ENCODE measurements at places on chromosomes 7 and 10. TPM values are rescaled to one million over a fixed set of nuclear protein-coding genes. Genes with fewer than 3 reads are reported as not detected.

The VSIR gene
- 71.5 TPM for total RNA-seq

DNA sequence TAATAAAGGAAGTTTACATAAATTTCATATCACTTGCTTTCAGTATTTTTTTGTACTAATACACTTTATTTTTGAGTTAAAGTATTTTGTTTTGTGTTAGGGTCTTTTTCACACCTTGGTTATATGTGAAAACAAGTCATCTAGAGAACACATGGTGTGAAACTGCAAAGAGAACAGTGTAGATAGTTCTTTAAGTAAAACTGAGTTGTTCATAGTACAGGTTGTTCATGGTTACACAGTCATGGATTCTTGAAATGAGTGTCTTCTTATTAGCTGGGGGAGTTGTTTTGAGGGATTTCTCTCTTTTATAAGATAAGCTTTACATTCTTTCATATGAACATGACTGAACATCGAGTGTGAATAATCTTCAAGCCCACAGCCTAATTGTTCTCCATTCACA, 244.2 kb downstream of the THSD7A start:
- no peak for DNase-seq

The C10orf53 gene
- total RNA-seq, result not detected

GRCh38 chr7:108211382-108212201, 81.4 kb upstream of the LAMB4 start:
- no peak for DNase-seq

- no peak for DNase-seq
Measured at GRCh38 chr7:11831736-11832495, at the start of gene THSD7A. TSS of gene THSD7A (minus strand) at chr7:11832198. CDS start at chr7:11831946, 252 bp downstream.

GRCh38 chr7:31340051-31340450, 475 bp downstream of the NEUROD6 start:
- DNase-seq, result no peak

- no peak for DNase-seq
Measured at GRCh38 chr10:27035163-27035562, 65.1 kb downstream of the ANKRD26 start.

- no peak for DNase-seq
Measured at GRCh38 chr7:137091396-137091795, 222.9 kb downstream of the CHRM2 start.

The ZNF12 gene
- total RNA-seq, result 12.4 TPM

DNA sequence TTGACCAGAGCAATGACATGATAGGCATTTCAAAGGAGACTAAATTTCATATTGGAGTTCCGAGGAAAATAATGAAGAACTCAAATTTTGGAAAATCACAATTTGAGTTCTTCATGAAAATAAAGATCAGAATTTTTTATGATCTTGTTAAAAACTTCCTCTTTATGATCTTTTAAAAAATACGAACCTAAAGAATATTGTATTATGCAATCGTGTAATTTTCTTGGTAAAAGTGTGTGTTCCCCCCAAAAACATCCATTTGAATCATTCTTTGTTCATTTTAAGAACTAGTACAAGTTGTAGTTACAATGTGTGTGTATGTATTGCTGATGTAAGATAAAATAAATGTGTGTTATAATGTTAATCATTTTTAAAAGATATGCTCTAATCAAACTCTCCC, 79.3 kb upstream of the PDK4 start:
- no peak for DNase-seq

DNA sequence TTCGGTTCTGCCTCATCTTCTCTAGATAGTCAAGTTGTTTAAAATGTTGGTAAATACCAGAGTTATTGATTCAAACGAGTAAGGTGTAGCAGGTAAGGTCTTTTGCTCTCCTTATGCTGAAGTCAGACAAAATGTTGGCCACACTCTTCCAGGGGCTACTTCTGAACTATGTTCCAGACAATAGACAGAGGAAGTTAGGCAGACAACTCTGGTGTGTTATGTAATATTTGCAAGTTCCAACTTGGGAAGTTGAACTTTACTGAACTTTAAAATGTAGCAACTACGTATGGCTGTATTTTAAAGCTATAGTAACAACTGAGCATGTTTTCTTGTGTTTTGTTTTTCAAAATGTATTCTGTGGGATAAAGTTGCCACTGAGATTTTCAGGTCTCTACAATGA, 125.7 kb upstream of the NEBL start:
- no peak for DNase-seq

DNA sequence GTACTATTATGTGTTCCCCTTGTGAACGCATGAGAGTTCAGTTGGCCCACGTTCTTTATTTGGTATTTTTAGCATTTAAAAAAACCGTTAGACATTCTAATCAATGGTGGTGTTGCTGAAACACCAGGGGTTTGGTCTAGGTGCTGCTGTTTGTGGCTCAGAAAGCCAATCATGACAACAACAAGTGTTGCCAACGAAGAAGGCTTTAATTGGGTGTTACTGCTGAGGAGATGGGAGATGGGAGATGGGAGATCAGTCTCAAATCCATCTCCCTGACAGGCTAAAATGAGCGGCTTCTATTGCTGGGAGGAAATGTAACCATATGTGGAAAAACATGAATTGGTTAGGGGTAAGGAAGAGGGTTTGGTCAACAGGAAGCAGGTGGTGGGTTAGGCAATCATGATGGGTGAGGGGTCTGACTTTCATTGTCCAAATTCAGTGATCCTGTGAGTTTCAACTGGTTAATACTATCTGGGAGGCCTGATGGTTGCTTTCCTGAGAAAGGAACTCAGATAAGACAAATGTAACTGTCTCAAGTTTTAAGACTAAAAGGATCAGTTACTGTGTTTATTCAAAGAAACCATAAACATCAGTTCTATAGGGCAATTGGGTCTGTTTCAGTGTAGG, 4.6 kb upstream of the ZNF425 start:
- DNase-seq, result no peak

DNA sequence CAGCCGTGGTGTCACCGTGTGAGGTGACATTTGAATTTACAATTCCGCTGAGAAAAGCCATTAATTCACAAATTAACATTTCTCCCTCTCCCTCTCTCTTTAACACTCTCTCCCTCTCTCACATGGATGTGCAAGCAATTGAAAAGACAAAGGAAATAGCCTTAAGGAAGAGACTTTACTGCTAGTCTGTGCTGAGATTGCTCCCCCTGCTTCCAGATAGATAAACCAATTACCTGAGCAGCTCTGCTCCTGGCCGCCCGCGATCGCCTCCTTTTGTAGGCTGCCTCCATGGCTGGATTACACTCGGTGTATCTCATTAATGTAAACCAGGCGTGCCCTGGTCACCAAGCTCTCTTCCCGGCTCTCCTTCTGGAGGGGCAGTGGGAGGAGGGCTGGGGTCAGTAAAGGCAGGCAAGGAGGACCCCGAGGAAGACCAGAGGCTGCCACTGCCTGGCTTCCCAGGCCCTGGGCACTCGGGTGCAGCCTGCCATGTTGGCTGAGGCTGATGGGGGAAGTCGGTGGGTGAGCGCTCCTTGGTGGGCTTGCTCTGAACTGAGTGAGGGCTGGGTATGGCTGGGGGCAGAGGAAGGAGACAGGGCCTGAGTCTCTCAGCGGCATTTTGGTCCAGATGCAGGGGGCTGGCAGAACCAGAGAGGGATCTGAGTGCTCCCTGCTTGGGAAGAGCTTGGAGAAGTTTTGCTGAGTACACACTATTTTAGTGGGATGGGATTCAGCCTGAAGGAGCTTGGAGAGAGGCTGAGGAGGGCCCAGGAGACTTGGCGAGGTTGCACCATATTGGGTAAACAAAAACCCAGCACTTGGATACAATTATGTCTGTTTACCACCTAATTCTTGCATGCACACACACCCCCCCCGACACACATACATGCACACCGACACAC, 42.9 kb downstream of the PAX2 start:
- DNase-seq, result no peak

The SUGCT gene
- 2.5 TPM for total RNA-seq

DNA sequence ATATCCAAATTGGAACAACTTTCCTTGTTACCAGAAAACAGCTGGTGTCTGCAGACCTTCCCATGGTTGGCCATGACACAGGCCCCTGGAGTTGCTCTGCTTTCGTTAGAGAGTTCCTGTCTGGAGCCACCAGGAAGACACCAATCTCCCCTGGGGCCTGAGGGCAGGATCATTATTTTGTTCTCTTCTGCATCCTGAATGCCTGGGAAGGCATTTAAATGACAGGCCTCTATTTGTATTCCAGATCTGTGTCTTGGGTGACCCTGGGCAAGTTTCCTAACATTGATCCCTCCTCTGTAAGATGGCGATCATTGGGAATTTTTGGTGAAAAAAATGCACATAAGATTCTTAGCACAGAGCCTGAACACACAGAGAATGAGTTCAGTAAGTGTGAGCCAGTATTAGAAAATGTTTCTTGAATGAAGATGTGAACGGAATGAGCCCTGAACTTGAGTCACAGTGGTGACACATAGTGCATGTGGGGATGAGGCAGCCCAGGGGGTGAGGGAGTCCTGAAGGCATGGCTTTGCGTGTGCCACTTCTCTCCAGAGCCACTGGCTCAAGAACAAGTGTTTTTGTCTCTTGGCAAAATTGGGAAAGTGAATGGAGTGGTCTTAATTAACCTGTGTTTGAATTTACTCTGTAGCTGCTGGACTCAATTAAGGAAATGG, 28.4 kb downstream of the BMPER start:
- no peak for DNase-seq

The RRP12 gene
- 89.3 TPM for total RNA-seq

GRCh38 chr7:15891151-15891881, 204.8 kb upstream of the MEOX2 start:
- DNase-seq, result no peak

- no peak for DNase-seq
Measured at GRCh38 chr7:150787321-150788281, 12.6 kb downstream of the TMEM176B start.

- DNase-seq, result no peak
Measured at GRCh38 chr7:34718867-34719266, 60.8 kb downstream of the NPSR1 start.

- no peak for DNase-seq
Measured at GRCh38 chr7:146223851-146224250, 107.2 kb downstream of the CNTNAP2 start.

- no peak for DNase-seq
Measured at GRCh38 chr10:11962176-11962575, 80.4 kb downstream of the UPF2 start.

The LIPK gene
- not detected for total RNA-seq

The SPDYE5 gene
- not detected for total RNA-seq

- no peak for DNase-seq
Measured at GRCh38 chr7:130356121-130356875, 11.7 kb downstream of the CPA5 start.

DNA sequence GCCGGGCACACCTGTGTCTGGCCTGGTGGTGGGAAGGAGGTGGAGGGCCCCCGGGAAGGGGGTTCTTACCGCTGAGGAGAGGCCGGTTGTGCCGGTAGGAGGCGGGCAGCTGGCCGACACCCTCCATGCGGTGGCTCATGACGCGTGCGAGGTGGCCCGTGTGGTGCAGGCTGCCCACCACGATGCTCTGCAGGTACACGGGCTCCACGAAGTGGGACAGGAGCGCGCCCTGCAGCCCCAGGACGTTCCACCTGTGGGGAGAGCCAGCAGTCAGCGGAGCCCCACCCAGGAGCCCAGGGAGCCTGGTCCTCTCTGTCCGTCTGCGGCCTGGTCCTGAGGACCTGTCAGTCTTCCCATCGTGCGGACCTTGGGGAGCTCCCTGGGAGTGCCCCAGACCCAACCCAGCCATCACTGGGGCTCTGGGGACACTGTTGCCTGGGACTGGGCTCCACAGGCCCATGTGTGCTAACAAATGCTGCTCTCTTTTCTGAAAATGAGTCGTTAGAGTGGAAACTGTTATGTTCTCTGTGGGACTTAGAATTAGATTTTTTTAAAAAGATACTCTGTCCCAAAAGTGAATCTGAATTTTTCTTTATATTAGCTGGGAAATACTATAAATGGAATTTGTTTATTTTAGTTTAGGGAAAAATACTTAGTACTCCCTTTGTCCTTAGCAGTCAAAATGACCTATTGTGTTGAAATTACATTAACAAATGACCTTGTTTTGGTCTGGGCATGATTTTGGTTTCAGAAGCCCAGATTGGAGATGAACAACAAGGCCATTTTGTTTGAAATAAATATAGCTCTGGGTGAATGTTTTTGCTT, 143.9 kb downstream of the WDR37 start:
- DNase-seq, result no peak

GRCh38 chr10:96165726-96166125, 35.6 kb downstream of the ZNF518A start:
- no peak for DNase-seq

The LLCFC1 gene
- not detected for total RNA-seq

The PRPS1L1 gene
- not detected for total RNA-seq

DNA sequence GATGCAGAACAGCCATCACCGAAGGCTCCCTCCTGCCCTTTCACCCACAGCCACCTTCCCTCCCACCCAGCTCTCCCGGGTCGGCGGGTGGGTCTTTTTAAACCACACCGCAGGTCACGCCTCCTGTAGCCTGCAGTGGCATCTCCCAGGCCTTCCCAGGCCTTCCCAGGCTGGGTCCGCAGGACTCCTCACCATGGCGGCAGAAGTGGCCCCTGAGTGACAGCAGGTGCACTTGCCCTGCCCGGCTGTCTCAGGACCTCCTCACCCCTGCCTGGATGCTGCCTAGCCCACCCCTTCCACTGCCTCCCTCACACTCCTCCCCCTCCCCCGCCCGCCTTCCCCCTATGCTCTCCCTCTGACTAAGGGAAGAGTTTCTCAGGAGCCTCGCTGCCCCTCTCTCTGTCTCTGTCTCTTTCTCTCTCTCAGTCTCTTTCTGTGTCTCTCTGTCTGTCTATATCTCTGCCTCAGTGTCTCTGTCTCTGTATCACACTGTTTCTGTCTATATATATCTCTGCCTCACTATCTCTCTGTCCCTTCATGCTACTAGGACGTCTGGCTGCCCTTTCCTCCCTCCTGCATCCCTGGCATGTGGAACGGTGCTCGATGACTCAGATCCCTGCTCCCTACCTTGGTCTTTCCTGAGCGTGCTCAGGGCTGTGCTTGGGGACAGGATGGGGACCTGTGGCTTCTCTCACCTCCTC, 57.5 kb downstream of the GLRX3 start:
- no peak for DNase-seq

The ABCA13 gene
- 0.13 TPM for total RNA-seq

The ACADSB gene
- 12.1 TPM for total RNA-seq

DNA sequence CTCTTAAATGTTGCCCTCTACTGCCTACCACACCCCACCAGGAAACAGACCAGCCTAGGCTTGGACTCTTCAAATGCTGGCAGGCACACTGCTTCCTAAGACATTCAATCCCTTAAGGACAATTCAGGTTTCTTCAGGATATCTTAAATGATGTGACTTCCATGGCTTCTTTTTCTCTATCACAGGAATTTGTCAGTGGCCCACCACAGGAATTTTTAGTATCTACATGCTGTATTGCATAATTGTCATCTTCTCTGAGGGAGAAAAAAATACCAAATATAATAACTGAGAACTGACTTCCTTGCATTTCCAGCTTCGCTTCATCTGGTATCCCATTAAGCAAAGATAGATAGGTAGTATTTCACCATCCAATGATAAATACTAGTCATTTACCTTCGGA, 129.3 kb downstream of the WNT2 start:
- no peak for DNase-seq

GRCh38 chr10:17128261-17128660, 1.4 kb downstream of the CUBN start:
- no peak for DNase-seq

GRCh38 chr7:28686418-28686800, 271.7 kb downstream of the TRIL start:
- DNase-seq, result no peak

Data from omental fat pad (tissue), 4 donors.